ENCODE measurements at places on chromosomes 16 and 17. TPM values are rescaled to one million over a fixed set of nuclear protein-coding genes. Genes with fewer than 3 reads are reported as not detected.

The KRT23 gene
- polyA plus RNA-seq = 2.5 TPM

The OR1F1 gene
- polyA plus RNA-seq = 0.54 TPM

The ITGAD gene
- not detected for polyA plus RNA-seq

The PRSS22 gene
- polyA plus RNA-seq = 3.6 TPM

The SPATA22 gene
- polyA plus RNA-seq = not detected

The ASGR2 gene
- not detected for polyA plus RNA-seq
